ENCODE measurements at places on chromosomes 16 and 17.

DNA sequence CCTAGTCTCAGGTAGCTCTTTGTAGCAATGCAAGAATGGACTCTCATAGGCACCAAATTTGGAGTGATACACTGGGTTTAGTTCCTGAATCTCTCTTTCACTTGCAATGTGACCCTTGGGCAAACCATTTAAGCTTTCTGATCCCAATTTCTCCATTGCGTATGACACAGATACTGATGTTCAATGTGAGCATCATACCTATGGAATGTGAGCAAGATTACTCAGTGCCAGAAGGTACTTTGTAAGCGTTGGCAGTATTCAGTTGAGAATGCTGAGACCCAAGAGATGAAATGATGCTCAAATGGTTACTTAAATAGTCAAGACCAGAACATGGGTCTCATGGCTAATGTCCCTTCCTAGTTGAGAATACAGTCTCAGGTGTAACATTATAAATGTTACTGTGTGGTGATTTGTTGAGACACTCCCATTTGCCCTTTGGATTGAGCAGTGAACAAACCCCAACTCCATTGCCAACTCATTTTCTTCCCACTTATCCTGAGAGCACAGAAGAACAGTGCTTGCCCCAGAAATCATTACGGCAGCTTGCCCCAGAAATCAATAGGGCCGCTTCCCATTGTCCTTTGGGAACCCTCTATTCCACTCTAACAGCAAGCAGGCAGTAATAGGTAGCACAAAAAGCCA lies 134.1 kb downstream of the SOX9 start:
- no peak for DNase-seq

GRCh38 chr16:1958715-1959268 lies 546 bp upstream of the NDUFB10 start:
- DNase-seq: no peak

DNA sequence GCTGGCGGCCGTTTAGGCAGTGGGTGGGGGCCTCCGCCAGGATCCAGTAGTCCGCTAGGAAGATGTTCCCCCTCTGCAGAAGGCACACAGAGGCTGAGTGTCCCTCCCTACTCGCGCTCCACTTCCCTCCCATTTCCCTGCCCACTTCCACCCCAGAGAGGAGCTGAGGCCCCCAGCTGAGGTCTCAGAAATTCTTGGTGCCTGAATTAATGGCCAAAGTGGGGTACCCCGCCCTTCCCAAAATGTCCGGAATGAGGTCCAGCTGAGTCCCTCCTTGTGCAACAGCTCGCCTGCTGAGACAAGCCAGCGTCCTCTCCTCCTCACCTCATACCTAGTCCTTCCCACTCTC lies 7.9 kb downstream of the ALOXE3 start:
- DNase-seq: no peak

GRCh38 chr16:86062271-86062965 lies 163.5 kb downstream of the IRF8 start:
- DNase-seq: no peak

DNA sequence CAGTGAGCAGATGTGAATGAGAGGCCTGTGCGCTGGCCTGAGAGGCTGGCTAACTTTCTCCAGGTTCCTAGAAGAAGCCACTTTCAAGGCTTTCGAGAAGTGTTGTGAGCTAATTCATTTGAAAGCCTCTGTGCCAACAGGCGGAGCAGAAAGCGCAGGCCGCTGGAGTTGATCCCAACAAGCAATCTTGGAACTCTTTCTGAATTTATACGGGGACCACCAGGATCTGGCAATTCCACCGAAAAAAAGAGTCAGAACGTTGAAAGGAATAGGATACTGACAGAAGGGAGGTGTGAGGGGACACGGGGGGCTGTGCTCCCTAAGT lies 71.3 kb upstream of the METRNL start:
- DNase-seq: no peak

- DNase-seq: no peak
These were observed 287 bp upstream of the INTS2 start for GRCh38 chr17:61928101-61928436.

- DNase-seq: no peak
These were observed 1.2 kb upstream of the UBB start for GRCh38 chr17:16379654-16380053.

GRCh38 chr17:49547566-49547965 lies 28.1 kb upstream of the NXPH3 start:
- no peak for DNase-seq

DNA sequence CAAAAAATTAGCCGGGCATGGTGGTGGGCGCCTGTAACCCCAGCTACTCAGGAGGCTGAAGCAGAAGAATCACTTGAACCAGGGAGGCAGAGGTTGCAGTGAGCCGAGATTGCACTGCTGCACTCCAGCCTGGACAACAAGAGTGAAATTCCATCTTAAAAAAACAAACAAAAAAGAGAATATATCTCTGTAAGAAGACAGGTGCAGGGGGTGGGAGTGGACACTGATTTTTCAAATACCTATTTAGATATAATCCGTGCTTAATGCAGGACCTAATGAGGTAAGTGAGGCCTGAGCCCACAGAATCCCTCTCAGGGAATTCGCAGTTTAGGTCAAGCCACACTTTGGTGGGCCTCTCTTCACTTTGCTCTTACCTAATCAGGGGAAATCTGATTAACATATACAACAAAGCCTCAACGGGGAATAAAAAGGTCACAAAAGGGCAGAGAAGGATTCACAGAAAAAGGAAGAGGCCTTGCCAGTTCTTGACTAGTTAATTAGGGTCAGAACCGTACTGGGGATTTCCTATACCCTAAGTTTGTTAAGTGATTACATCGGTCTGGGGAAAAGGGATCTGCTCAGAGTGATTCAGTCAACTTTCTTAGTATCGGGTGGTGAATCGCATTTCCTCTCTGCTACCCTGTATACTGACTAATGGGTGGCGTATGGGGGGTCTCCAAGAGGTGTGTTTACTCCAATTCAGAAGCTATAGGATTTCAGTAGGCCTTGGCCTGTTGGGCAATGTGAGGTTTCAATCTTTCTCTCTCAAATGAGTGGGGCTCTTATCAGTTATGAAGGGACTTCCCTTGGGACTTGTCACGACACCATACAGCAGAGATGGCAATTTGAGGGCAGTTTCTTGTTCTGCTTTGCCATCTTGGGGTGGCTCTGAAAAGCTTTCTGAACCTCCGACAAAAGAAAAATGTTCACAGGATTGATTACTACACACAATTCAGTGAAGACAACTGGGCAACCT lies 1.9 kb upstream of the NFAT5 start:
- no peak for DNase-seq

DNA sequence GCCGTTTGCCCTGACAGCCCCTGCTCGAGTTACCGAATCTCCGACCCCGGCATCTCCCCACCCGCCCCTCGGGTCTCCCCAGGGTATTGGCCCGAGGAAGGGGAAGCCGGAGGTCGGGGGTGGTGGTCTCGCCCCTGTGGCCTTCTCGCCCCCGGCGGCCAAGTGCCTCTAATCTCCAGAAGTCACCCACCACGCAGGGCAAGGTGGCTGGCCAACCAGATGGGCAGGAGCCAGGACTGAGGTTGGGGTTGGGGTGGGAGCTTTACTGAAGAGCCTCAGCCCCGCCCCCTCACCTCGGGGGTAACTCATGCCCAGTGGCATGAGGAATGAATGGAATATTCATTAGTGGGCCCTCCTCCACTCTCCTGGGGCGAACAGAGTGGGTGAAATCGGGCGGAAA lies 637 bp downstream of the DHRS11 start:
- DNase-seq: no peak

DNA sequence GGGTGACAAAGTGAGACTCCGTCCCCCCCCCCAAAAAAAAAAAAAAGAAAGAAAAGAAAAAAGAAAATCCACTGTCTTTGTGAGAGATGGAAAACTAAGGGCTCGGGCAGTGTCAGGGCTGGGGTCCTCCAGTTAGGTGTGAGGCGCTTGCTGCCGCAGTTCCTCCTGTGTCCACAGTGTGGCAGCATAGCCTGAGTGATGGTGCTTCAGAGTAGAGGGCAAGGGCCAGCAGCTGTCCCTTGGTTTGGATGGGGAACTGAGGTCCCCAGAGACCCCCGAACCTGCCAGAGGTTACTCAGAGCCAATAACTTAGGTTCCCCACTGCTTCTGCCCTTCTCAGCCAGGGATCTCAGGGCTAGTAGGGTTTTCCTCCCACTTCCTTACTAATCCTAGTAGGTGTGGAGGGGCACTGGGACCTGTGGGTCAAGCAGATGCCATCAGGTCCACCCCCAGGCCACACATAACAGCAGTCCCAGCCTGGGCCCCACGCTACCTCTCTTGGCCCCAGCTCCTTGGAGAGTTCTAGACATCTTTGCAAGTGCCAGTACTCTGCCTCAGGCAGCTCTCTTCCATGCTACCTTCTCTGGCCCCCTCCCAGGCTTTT lies 7.9 kb upstream of the LLGL1 start:
- peak; percentile 78 for DNase-seq
